Motor neuron (in vitro differentiated cells): ENCODE measurements at places on chromosomes 1 and 21.

GRCh38 chr1:41419584-41420295 is 58.5 kb downstream of the FOXO6 start:
- ATAC-seq = no peak

GRCh38 chr1:157240495-157241184 is 102.4 kb upstream of the ETV3 start:
- ATAC-seq = peak; percentile 40

DNA sequence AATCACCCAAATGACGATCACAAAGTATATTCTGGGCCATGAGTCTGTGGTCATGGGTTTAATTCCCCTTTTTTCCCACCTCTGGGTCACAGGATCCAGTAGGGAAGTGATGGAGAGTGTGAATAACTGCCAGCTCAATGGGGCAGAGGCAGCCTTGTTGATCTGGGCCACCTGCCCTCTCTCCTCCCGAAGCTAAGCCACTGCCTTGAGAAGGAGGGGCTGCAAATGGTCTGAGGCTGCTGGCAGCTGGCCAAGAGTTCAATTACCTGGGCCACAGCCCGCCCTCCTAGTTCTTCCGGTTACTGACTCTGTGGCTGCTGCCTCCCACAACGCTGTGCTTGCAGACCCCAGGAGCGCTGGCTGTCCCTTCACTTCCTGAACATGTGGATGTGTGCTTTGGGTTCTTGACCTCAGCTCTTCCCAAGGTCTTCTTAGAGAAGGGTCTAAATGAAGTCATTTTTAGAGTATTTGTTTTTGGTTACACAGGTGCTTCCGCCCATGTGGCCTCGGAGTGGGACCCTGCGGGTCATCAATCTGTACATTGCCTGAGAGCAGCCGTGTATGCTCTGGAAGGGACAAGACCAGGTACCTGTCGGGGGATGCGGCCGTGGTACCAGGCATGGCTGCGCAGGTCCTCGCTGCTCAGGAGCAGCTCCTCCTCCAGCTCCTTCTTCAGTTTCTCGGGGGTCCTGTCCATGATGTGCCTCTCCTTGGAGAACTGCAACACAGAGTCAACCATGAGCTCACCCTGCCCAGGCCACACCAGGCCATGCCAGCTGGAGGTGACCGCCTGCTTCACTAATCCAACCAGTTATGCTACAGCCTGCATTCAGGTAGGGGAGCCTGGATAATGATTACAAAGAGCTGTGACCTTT is 89.7 kb downstream of the BCAR3 start:
- ATAC-seq = peak; percentile 75

GRCh38 chr1:3024019-3024418 is 2.8 kb downstream of the ACTRT2 start:
- no peak for ATAC-seq

- ATAC-seq = no peak
Measured at GRCh38 chr1:172416496-172417035, 3.9 kb upstream of the C1orf105 start.
